ENCODE measurements at places on chromosomes 1 and 21.

DNA sequence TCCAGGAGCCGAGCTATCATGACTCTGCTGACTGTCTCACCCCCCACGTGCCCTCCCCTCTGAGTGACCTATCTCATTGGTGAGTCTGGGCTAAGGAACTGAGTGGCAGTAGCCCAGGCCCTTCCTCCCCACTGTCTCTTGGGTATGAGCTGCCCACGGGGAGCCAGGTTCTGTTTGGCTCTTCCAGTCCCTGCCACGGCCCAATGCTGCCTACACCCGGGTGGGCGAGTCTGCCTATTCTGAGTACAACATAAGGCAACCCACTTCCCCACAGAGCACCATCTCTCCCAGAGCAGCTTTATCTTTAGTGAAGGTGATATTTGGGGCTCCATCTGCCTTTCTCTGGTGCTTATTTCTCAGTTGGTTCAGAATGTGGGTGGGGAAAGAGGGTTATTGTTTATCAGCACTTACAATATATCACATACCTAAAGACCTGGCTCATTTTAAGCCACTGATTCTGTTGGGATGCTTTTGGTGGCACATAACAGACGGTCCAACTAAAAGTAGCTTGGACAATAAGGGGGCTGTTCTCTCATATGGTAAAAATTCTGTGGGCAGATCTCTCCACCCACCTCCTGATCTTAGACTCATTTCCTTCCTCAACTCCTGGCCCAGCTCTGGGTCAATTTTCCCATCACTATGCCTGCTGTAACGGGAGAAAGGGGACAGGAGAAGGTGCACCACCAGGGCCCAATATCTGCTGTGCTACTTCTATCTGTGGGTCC lies 27.7 kb upstream of the VWA5B1 start:
- no peak for DNase-seq

DNA sequence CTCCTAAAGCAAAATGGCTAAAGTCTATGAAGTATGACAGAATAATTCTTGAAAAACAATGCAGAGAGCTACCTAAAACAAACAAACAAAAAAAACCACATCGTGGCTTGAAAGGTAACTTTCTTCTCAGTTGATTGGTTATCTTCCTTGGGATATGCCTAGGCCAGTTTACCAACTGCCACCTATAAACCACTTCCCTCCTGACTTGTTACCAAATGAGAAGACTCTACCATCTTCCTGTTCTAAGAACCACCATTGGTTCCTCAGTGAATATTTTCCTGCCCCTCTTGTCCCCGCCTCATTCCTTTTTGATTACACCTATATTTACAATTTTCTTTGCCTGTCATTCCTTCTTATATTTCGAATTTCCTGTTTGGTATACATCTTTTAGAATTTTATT lies 336.6 kb downstream of the SIPA1L2 start:
- no peak for DNase-seq

DNA sequence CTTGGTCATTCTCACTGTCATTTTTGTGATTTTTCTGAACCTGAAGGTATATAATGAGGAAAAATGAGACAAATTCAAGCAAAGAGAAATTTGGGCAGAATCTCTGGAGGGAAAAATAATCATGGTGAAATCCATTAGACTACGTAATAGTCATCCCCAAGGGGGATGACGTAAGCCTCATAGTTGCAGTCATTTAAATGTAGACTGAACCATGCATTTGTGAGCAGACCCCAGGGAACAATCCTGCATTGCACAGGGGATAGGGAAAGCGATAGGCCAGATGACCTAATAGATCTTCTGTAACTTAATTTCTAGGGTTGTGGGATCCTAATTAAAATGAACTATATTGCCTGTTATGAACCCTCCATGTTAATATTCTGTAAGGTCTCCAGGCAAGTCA lies 167.4 kb upstream of the C1orf21 start:
- no peak for DNase-seq

- DNase-seq, result no peak
Measured at GRCh38 chr1:116807394-116808199, 53.4 kb downstream of the CD2 start.

- peak; percentile 7 for DNase-seq
Measured at GRCh38 chr1:66890621-66891020, 34.0 kb downstream of the DNAI4 start.

DNA sequence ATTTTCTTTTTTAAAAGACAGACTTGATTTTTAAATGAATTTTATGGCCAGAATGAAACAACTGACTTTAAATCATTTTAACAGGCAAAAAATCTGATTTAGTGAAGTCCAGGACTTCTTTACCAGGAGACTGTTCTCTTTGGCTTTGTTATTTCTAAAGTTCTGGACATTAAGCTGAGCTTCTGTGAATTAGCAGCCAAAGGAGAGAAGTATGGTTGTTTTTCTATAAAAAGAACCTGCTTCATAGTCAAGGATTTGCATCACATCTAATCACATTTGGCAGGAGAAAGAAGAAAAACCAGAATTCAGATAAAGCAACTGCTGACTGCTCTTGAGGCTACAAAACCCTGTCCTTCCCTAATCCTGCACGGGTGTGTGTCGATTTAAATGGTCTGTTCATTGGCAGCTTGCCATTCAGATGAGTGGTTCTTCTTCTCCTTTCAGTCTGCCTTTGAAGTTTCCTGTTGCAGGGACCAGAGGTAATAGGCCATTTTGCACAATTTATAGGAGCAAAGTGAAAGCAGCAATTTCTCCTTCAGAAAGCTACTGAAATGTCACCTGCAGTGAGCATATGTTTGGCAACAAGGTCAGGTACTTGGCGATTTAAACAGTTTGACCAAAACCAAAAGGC lies 215.4 kb downstream of the OLFM3 start:
- peak; percentile 91 for DNase-seq

GRCh38 chr1:246506367-246506673 lies 759 bp downstream of the SMYD3 start:
- DNase-seq, result no peak

DNA sequence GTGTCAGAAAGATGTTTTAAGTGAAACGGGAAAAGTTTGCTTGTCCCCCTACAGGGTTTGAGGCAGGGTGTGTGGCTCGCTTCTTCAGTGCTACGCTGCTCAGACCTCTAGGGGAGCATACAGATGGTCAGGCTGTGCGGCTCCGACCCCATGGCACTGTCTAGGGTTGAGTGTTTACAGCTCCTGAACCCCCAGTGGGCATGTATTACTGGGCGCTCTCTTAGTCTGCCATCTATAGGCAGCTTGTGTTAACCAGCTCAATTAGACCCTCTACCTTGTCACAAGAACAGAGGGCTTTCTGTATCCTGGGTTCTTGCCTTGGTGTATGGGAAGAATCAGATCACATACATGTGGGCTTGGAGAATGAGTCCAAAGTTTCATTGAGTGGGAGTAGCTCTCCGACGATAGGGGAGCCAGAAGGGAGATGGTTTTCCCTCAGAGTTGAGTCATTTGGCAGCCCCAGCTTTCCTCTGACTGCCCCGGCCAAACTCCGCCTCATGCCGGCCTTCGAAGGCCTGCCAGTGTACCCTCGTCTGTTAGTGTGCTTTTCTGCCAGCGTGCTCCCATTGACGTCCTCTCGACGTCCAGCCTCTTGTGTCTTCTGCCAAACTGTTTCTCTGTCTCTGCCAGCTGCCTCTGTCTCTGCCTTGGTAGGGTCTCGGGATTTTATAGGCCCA lies 38.6 kb upstream of the ADGRL4 start:
- DNase-seq, result no peak

GRCh38 chr1:109906160-109906838 lies 4.3 kb upstream of the CSF1 start:
- peak; percentile 21 for DNase-seq

GRCh38 chr1:193408782-193409293 lies 222.4 kb upstream of the B3GALT2 start:
- DNase-seq, result no peak

GRCh38 chr1:245671966-245672767 lies 517.4 kb downstream of the KIF26B start:
- DNase-seq, result no peak

DNA sequence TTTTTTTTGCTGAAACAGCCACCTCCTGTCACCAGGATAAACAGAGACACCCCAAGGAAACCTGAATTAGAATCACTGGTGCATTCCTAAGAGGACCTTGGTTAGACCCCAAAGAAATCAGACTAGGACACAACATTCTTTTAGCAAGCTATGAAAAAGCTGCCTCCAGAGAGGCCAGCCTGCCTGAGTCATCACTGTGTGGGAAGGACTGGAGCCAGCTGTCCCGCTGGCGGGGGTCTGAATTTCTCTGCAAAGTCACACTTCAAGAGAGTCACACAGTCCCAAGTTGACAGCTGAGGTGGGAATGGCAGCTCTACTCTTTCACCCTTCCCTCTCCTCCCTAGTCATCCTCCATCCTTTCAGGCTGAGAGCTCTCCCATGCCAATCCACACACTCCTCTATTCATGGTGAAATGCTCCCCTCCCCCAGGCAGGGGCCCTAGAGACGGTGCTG lies 405.0 kb upstream of the POU3F1 start:
- DNase-seq, result no peak

DNA sequence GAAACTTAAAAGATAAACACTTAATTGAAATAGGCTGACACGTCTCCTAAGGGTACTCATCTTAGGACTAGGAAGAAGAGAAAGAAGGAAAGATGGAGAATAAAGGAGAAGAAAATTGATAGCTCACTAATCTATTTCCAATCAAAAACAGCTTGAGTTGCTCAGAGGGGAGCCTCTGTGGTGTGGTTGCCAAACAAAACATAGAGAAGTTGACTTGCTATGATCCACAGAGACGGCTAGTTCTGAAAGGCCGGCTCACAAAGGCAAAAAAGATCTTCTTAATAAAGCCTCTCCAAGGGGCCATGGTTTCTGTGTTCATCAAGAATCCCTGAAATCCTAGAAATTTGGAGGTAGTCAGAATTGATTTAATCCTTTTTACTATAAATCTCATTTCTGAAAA lies 644.1 kb downstream of the LMO4 start:
- DNase-seq, result no peak

DNA sequence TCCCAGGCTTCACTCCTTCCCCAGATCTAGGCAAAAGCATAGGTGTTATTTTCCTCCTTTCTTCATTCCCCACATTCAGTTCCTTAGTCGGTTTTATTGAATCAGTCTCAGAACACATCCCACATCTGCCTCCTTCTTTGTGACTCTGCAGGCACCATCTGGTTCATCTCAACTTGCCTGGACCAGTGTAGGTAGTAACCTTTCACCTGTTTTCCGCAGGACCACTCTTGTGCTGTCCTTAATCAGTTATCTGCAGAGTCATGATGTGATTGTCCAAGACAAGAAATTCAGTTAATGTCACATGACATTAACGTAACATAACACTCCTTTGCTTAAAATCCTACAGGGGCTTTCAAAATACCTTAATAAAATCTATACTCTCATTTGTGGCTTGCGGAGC lies 174.6 kb downstream of the CHRM3 start:
- DNase-seq, result no peak

DNA sequence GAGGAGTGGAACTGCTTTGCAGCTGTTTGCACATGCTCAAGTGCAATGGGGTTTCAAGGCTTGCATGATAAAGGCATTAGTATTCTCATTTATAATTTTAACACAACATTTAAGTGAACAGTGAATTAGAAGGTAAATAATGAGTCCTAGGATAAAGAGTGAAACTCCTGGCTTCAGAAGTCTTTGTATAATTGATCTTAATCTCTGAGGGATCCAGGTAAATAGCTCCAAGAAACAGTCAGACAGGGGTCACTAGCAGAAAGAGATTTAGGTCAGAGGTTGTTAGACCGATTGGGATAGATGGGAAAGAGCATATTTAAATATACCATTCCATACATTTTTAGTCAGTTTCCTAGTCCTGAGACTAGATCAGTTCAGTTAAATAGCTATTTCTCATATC lies 14.1 kb upstream of the THEM4 start:
- DNase-seq, result no peak

GRCh38 chr1:193589597-193590040 lies 403.2 kb upstream of the B3GALT2 start:
- DNase-seq, result no peak

DNA sequence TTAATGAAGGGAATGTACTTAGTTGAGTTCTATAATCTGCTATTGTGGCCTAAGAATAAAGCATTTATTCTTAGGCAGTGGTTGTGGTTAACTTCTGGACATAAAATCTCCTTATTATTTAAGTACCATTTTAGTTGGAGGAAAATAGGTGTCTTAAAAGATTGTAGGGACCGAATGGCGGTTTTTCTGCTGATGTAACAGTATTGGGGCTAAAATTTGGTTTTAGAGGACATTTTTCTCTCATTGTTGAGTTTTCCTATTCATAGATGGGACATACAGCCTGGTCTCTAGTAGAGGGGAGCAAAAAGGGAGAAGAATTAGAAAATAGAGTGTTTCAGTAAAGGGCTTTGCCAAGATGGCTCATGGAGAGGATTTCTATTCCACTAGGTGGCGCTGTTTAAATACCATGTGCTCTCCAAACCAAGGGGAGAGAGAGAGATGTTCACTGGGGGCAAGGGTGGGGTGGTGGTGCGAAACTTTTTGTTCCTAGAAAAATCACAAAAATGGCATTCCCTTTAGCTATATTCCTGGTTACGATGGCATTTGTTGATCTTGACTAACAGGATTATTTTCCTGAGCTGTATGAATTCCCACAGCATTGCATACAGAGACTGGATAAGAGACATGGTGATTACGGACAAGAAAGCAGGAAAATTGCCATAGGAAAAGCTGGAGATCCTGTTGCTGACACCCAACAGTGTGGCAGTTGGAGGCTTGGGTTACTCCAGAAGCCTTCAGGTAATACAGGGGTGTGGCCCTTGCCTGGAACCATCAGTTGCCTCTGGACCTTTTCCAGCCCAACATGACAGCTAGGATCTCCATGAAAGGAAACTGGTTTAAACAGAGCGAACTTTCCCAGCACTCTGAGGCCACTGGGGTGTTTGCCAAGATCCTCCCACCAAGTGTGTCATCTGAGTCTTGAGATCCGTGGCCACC lies 18.2 kb upstream of the FCGR2A start:
- peak; percentile 74 for DNase-seq

Data from Kasumi-1 (cell line).